ENCODE measurements at places on chromosomes 4 and X.
A peak's percentile ranks its signal among the peaks of the same experiment; 100 is the strongest.

DNA sequence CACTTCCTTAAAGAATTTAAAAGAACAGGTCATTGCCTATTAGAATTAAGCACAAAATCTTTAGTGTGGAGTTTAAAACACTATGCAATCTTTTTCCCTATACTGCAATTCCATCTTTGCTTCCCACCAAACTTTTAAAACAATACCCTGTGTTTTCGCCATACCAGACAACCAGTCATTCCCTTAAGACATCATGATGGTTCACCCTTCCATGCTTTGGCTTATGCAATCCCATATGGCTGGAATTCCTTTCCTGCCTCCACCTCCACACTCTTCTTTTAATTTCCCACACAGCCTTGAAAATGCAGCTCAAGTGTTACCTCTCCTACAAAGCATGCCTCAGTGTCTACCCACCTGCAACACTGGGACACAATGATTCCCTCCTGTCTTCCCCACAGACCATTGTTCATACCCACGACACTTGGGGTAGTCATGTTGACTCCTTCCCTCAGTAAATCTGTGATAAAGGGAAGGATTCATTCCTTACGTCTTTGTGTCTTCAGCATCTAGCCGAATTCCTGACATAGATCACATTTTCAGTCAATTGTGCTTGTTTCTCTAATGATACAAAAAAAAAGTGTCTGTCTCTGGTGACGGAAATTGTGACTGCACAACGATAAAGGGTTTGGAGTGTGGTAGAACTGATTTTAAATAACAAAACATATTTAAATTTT, 166.3 kb downstream of the FNIP2 start:
- DNase-seq = no peak

DNA sequence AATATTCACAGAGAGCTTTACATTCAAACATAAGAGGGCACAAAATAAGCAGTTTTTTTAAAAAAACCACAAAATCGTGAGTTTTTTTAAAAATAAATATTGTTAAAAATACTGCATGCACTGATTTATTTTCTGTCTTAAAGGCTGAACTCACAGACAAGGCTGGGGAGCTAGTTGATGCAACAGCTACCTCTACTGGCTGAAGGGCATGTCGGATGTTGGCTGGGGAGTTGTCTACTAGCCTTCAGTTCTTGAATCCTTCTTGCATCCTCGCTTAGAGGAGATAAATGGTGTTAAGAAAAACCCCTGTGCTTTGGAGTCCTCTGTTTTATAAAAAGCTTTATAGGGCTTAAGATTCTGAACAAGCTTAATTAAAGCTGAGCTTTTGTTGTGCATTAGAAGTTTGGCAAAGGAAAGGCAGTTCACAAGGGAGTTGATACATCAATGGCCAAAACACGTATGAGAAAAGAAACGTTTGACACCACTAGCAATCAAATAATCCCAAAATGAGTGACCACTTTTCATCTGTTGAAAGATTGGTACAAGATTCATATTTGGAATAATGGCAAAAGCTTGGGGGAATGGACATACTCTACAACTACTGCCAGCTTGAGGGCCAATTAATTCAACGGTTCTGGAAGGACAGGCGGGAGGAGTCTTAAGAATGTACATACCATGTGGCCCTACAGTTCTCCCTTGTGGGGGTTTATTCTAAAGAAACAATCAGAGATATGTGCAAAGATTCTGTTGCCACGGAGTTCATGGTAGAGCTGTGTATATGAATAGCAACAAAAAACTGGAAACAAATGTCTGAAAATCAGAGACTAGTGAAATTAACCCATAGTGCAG, 94.7 kb downstream of the SEL1L3 start:
- peak; percentile 45 for DNase-seq

DNA sequence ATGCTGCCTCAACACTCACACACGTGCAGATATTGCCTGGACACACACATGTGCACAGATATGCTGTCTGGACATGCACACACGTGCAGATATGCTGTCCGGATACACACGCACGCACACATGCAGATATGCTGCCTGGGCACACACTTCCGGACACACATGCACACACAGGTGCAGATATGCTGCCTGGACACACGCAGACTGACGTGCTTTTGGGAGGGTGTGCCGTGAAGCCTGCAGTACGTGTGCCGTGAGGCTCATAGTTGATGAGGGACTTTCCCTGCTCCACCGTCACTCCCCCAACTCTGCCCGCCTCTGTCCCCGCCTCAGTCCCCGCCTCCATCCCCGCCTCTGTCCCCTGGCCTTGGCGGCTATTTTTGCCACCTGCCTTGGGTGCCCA, 14.7 kb downstream of the FGFRL1 start:
- DNase-seq = peak; percentile 70

DNA sequence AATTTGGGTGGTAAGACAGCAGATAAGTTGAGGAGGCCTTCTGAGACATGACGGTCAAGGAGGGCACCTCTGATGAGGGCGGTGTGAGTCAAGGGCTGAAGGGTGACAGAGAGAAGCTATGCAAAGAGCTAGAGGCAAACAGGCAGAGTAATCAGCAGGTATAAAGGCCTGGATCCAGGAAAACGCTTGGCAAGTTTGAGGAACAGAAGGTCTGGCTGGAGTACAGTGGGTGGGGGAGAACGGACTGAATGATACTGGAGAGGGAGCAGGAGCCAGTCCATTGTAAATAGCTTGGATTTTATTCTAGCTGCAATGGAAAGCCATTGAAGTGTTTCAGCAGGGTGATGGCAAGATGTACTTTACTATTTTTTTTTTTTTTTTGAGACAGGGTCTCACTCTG, 39.3 kb downstream of the RAB33B start:
- DNase-seq = no peak

DNA sequence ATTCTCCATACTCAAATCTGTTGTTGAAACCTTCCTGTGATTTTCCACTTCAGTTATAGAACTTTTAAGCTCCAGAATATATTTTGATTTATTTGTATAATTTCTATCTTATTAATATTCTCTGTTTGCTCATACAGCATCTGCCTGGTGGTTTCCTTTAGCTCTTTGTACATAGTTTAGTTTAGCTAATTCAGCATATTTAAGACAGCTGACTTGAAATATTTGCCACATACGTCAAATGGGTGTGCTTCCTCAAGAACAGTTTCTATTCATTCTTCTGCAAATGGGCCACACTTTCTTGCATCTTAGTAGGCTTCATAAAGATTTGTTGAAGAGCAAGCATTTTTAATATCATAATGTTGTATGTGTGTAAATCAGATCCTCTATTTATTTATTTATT, 101.8 kb downstream of the MAGEC1 start:
- DNase-seq = no peak

GRCh38 chr4:1711571-1712215, 426 bp downstream of the SLBP start:
- DNase-seq = peak; percentile 44

DNA sequence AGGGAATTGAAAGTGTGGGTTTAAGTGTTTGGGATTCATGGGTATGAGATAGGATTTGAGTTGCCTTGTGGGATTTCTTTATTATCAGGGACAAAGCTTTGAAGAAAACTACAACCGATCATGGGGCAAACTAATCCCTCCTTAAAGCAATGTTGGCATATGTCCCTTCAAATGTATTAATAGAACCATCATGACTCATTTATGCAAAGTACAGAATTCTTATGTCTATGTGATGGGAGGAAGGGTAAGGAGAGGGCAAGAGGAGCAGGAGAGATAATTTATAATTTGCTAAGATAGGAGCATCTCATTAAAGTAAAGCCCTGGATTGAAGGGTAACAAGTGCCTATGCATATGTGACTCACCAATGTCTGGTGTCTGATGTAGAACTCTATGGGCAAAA, 94.2 kb downstream of the PHEX start:
- no peak for DNase-seq

- no peak for DNase-seq
Observed at GRCh38 chr4:23348789-23349498, 540.9 kb downstream of the PPARGC1A start.

Data from activated CD8-positive, alpha-beta T cell treated with anti-CD3 and anti-CD28 coated beads for 36 hours (primary cell).